ENCODE measurements at places on chromosomes 5 and 9.

DNA sequence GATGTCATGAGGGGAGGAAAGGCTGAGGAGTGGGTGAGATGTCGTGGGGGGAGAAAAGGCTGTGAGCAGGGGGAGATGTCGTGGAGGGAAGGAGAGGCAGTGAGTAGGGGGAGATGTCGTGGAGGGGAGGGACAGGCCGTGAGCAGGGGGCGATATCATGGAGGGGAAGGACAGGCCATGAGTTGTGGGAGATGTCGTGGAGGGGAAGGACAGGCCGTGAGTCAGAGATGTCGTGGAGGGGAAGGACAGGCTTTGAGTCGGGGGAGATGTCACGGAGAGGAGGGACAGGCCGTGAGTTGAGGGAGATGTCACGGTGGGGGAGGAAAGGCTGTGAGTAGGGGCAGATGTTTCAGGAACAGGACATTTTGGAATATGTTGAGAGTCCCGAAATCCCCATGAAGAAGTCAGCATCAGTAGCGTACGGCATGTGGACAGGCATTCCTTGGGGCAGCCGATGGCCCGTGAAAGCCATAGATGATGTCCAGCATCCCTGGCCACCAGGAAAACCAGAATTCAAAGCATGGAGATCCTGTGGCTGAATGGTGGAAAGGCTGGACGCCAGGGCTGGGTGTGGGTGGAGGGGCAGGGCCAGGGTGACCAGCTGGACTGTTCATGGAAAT is 8.3 kb upstream of the SLC6A19 start:
- H3K4me3 ChIP-seq, result no peak overlapping the region
- H3K36me3 ChIP-seq, result no peaks in the 10 kb centered on the region
- H3K4me1 ChIP-seq, result no peaks in the 10 kb centered on the region
- DNase-seq, result no peak
- no peak overlapping the region for H3K27ac ChIP-seq
- peaks cover 38% of the 10 kb centered on the region for H3K27me3 ChIP-seq

DNA sequence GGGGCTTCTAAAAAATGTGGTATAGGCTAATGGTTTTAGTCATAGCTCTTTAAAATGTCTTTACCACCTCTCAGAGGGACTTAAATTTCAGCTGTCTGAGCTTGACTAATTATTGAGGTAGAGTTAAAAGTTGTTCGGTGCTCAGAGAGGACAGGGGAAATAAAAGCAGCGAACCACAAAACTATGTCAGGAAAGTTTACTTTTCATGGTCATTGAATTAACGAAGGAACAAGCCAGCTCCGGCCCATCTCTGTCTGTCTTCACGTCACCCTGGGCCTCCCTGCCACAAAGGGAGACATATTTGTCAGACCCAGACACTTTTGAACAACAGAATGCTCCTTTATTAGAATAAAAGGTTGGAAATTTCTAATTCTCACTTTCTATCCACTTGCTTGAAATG is 98.8 kb upstream of the EFNA5 start:
- H3K27ac ChIP-seq, result no peak overlapping the region
- no peak for DNase-seq
- no peaks in the 10 kb centered on the region for H3K36me3 ChIP-seq
- no peaks in the 10 kb centered on the region for H3K4me1 ChIP-seq

GRCh38 chr5:65760504-65761275 is 38.7 kb downstream of the NLN start:
- H3K4me3 ChIP-seq, result no peak overlapping the region
- no peaks in the 10 kb centered on the region for H3K27me3 ChIP-seq
- DNase-seq, result no peak
- no peak overlapping the region for H3K27ac ChIP-seq

GRCh38 chr5:52707616-52708015 is 80.1 kb upstream of the ITGA1 start:
- no peak overlapping the region for H3K4me3 ChIP-seq
- H3K4me1 ChIP-seq, result peaks cover 2% of the 10 kb centered on the region
- H3K36me3 ChIP-seq, result no peaks in the 10 kb centered on the region
- no peak overlapping the region for H3K27ac ChIP-seq

DNA sequence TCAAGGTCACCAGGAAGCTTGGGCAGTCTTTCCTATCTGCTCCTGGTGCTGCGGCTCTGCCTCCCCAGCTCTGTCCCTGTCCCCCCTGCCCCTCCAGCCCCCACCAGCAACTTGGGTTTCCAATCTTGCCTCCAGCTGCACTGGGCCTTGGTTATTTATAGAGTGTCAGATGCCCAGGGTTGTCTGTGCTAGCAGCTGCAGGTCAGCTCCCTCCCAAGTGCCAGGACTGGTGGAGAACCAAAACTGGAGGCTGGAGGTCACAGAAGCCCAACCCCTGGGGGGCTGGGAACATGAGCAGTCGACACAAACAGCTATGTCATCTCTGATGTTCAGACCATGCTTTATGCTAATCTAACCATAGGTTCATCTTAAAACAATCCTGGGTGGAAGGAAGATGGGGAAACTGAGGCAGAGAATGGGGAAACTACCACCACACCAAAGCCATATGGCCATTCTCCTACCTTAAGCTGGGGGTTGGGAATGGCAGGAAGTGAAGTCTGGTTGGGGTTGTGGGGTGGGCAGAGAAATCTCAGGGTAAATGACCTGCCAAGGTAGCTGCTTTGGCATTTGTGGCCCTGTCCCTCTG is 1.7 kb downstream of the TPM2 start:
- H3K36me3 ChIP-seq, result peaks cover 5% of the 10 kb centered on the region
- H3K4me3 ChIP-seq, result no peak overlapping the region
- DNase-seq, result no peak

GRCh38 chr9:138043061-138043410 is 165.5 kb downstream of the CACNA1B start:
- no peak overlapping the region for H3K4me3 ChIP-seq
- H3K36me3 ChIP-seq, result no peaks in the 10 kb centered on the region
- H3K4me1 ChIP-seq, result no peaks in the 10 kb centered on the region
- H3K27ac ChIP-seq, result no peak overlapping the region
- no peak for DNase-seq

DNA sequence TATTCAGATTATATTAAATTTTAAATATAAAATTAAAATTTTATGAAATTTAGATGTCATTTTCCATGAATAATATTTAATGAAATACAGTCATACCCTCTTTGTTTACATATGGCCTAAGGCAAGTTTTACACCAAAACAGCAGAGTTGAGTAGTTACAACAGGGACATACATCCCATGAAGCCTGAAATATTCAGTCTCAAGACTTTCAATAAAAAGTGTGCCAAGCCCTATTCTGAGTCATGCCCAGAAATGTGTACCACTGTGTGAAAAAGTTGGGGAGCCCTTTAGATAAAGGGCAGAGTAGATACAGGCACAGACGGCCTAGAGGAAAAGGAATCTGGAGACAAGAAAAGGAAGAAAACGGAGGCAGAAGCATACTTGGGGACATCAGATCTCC is 261.3 kb downstream of the SGCD start:
- no peak overlapping the region for H3K4me3 ChIP-seq
- no peaks in the 10 kb centered on the region for H3K4me1 ChIP-seq
- DNase-seq, result no peak
- H3K27me3 ChIP-seq, result no peaks in the 10 kb centered on the region
- H3K36me3 ChIP-seq, result no peaks in the 10 kb centered on the region

GRCh38 chr5:106759152-106759551 is 911.6 kb downstream of the EFNA5 start:
- no peak overlapping the region for H3K27ac ChIP-seq
- H3K36me3 ChIP-seq, result no peaks in the 10 kb centered on the region
- H3K4me3 ChIP-seq, result no peak overlapping the region
- no peaks in the 10 kb centered on the region for H3K27me3 ChIP-seq
- H3K4me1 ChIP-seq, result peaks cover 36% of the 10 kb centered on the region

- no peaks in the 10 kb centered on the region for H3K27me3 ChIP-seq
- no peaks in the 10 kb centered on the region for H3K4me1 ChIP-seq
- H3K36me3 ChIP-seq, result no peaks in the 10 kb centered on the region
Measured at GRCh38 chr5:44497606-44498005, 108.4 kb upstream of the FGF10 start.

GRCh38 chr5:100188778-100189177 is 346.4 kb upstream of the FAM174A start:
- no peaks in the 10 kb centered on the region for H3K4me1 ChIP-seq

GRCh38 chr5:117457656-117458055 is 883.0 kb upstream of the SEMA6A start:
- H3K4me3 ChIP-seq, result no peak overlapping the region
- H3K27me3 ChIP-seq, result no peaks in the 10 kb centered on the region
- no peaks in the 10 kb centered on the region for H3K36me3 ChIP-seq
- DNase-seq, result no peak
- no peak overlapping the region for H3K27ac ChIP-seq

- H3K4me1 ChIP-seq, result no peaks in the 10 kb centered on the region
- H3K27me3 ChIP-seq, result no peaks in the 10 kb centered on the region
- no peaks in the 10 kb centered on the region for H3K36me3 ChIP-seq
- H3K27ac ChIP-seq, result no peak overlapping the region
Measured at GRCh38 chr9:109149089-109149488, 18.0 kb downstream of the FRRS1L start.

DNA sequence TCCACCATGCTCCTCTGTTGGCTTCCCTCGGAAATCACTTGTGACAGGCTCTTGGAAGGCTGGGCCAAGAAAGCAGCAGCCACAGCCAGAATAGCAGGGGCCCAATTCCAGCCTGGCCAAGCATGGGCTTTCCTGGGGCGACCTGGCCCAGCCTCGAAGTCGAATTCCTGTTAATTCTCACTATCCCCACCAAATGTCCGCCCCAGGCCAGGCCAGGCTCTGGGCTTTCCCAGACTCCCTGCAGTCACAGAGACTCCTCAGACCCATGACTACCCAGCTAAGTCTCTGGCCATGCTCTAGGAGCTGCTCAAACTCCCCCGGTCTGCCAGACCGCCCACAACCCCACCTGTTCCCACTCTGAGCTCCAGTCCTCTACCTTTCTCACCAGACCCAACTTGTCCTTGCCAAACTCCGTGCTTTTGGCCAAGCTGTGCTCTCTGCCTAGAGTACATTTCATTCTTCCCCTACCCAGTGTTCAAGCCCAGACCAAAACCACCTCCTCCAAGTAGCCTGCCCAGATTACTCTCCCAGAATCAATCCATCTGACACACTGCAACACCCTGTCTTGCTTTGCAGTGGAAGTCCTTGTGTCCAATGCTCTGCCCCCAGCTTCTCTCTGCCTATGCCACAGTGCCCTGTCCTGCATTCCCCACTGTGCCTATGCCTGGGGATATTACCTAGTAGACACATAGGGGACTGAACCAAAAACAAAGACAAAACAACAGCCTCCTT is 26.2 kb downstream of the SHB start:
- no peak overlapping the region for H3K4me3 ChIP-seq
- no peak for DNase-seq
- no peaks in the 10 kb centered on the region for H3K36me3 ChIP-seq

DNA sequence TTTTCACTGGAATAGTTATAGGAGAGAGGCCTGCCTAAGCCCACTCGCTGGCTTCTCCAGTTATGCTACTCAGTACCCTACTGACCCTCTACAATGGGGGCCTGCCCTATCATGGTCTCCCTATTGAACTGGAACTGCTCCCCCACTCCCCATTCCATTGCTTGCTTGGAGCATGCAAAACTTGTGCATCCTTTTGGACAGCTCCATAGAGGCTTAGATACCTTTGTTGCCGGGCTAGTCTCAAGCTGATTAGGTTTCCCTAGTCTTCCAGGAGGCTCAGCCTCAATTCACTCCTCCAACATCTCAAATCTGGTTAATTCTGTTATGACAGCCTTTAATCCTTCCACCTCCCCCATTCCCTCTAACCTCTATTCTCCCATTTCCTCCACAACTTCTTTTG is 39.9 kb downstream of the KIF24 start:
- H3K36me3 ChIP-seq, result peaks cover 4% of the 10 kb centered on the region
- H3K4me3 ChIP-seq, result no peak overlapping the region
- peaks cover 11% of the 10 kb centered on the region for H3K4me1 ChIP-seq
- no peaks in the 10 kb centered on the region for H3K27me3 ChIP-seq

- no peaks in the 10 kb centered on the region for H3K27me3 ChIP-seq
- no peaks in the 10 kb centered on the region for H3K4me1 ChIP-seq
- H3K27ac ChIP-seq, result no peak overlapping the region
Measured at GRCh38 chr9:102479191-102479590, 515.9 kb upstream of the CYLC2 start.

- no peak overlapping the region for H3K4me3 ChIP-seq
- H3K36me3 ChIP-seq, result no peaks in the 10 kb centered on the region
- H3K4me1 ChIP-seq, result no peaks in the 10 kb centered on the region
- H3K27ac ChIP-seq, result no peak overlapping the region
- peaks cover 13% of the 10 kb centered on the region for H3K27me3 ChIP-seq
Measured at GRCh38 chr9:78756813-78757510, 460.0 kb downstream of the PSAT1 start.

DNA sequence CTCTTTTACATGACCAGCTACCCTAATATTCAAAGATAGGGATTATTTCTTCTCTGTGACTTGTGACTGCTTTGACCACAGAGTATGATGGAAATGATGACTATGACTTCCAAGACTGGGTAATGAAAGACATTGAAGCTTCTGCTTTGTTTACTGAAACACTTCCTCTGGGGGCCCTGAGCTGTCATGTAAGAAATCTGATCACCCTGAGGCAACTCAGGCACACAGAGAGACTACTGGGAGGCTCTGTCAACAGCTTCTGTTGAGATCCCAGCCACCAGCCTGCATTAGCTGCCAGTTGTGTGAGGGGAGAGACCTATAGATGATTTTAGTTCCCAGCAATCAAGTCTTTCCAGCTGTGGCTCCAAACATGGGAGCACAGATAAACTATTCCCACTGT is 76.5 kb downstream of the KCTD16 start:
- no peaks in the 10 kb centered on the region for H3K27me3 ChIP-seq
- no peaks in the 10 kb centered on the region for H3K36me3 ChIP-seq
- DNase-seq, result no peak
- H3K4me3 ChIP-seq, result no peak overlapping the region
- H3K4me1 ChIP-seq, result no peaks in the 10 kb centered on the region

DNA sequence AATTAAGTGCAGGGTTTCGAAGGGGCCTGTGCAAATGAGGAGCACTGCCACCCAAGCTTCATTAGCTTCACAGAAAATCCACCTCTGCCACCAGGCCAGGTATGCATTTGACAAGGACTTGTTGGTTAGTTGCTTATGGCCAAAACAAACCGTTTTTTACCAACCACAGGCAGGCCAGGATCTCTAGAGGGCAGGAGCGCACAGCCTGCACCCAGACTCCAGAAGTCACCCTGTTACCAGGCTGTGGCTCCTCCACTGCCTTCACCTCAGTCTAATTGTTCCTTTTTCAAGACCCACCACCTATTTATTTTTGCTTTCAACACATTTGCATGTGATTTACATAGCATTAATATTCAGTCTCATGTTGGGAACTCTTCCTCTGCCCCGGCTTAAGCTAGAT is 78.3 kb upstream of the HSPA9 start:
- H3K4me3 ChIP-seq, result no peak overlapping the region
- no peaks in the 10 kb centered on the region for H3K27me3 ChIP-seq
- no peak overlapping the region for H3K27ac ChIP-seq

DNA sequence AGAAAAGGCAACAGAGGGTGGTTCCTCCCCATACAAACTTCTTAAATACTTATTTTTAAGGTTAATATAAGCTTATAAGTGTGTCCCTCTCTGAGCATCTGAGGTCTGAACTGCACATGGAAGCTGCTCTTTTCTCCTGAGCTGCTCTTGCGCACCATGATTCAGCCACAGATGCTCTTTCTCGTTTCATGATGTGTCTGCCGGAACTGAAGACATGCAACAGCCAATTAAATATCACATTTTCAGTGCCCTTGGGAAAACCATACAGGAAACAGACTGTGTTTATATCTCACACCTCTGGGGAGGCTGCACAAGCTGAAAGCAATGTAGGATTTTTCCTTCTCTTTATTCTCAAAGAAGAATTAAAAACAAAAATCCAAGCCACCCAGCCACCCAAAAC is 96.8 kb upstream of the NREP start:
- no peak overlapping the region for H3K4me3 ChIP-seq
- H3K4me1 ChIP-seq, result no peaks in the 10 kb centered on the region
- H3K27ac ChIP-seq, result no peak overlapping the region
- no peaks in the 10 kb centered on the region for H3K27me3 ChIP-seq

Measured in A673 (cell line).